Camera-type eye (tissue), 1 donor: ENCODE measurements at places on chromosomes 2 and 18. TPM values are rescaled to one million over a fixed set of nuclear protein-coding genes. Genes with fewer than 3 reads are reported as not detected.

The TLX2 gene
- total RNA-seq: 0.93 TPM

The PRKCE gene
- 18.9 TPM for total RNA-seq

The ANKRD30BL gene
- total RNA-seq: 7.3 TPM

The VWC2L gene
- 11.5 TPM for total RNA-seq

The LDLRAD4 gene
- total RNA-seq: 83.4 TPM

The CCDC74B gene
- 13.4 TPM for total RNA-seq

The RESP18 gene
- total RNA-seq: not detected

The TWIST2 gene
- total RNA-seq: 12.3 TPM

The LRRTM4 gene
- 12.3 TPM for total RNA-seq

The ZNF521 gene
- 99.6 TPM for total RNA-seq

The PPP1R1C gene
- 9.6 TPM for total RNA-seq

The NEU4 gene
- 0.66 TPM for total RNA-seq

The NOSTRIN gene
- total RNA-seq: 8.8 TPM

The IL1RL2 gene
- 1.4 TPM for total RNA-seq

The TXNDC2 gene
- not detected for total RNA-seq

The SAG gene
- 16.7 TPM for total RNA-seq

The TACR1 gene
- 1.4 TPM for total RNA-seq

The GALM gene
- 20.2 TPM for total RNA-seq

The SCYGR4 gene
- total RNA-seq: not detected

The RAB1A gene
- 110 TPM for total RNA-seq

The ZRANB3 gene
- total RNA-seq: 23.3 TPM

The DSG4 gene
- not detected for total RNA-seq

The PDE11A gene
- total RNA-seq: 4.4 TPM

The CRIM1 gene
- 158 TPM for total RNA-seq

The LIMS3 gene
- 3.5 TPM for total RNA-seq

The CACNB4 gene
- 26.2 TPM for total RNA-seq

The TRIM43 gene
- total RNA-seq: not detected

The TNFRSF11A gene
- total RNA-seq: 3.9 TPM

The MAP3K20 gene
- 63.3 TPM for total RNA-seq

The CRYGC gene
- 1,741 TPM for total RNA-seq

The NYAP2 gene
- 8.2 TPM for total RNA-seq

The SMAD4 gene
- total RNA-seq: 216 TPM
